Chondrocyte (in vitro differentiated cells): ENCODE measurements at places on chromosomes 7 and 10. TPM values are rescaled to one million over a fixed set of nuclear protein-coding genes. Genes with fewer than 3 reads are reported as not detected.
A peak's percentile ranks its signal among the peaks of the same experiment; 100 is the strongest.

DNA sequence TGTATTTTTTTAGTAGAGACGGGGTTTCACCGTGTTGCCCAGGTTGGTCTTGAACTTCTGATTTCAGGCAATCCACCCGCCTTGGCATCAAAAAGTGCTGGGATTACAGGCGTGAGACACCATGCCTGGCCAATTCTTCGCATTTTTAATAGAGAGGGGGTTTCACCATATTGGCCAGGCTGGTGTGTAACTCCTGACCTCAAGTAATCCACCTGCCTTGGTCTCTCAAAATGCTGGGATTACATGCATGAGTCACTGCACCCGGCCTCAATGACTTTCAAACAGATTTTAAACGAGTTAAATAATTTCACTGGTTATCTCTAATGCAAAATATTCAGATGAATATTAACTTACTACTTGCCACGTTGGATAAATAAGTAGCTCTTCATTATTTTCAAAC, 37.6 kb upstream of the STEAP4 start:
- H3K27ac ChIP-seq: no peak overlapping the region
- H3K36me3 ChIP-seq: no peaks in the 10 kb centered on the region
- no peak for DNase-seq
- peaks cover 4% of the 10 kb centered on the region for H3K4me1 ChIP-seq

DNA sequence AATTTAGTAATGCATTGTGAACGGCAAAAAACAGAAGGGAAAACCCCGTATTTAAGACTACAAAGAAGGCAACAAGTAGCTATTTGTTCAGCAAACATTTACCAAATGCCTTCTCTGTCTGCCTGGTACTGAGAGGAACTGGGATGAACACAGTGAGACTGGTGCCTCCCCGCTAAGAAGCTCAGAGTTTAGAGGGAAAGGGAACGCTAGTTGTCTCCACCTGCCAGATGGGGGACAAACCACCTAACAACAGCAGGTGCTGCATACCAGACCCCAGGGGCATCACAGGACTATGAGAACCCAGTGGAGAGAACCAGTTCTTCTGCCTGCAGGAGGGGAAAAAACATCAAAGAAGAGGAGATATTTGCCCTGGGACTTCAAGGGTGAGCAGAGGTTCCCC, 147.1 kb downstream of the SLC25A13 start:
- H3K4me3 ChIP-seq: no peak overlapping the region
- peaks cover 10% of the 10 kb centered on the region for H3K4me1 ChIP-seq
- DNase-seq: no peak
- H3K27ac ChIP-seq: no peak overlapping the region
- H3K36me3 ChIP-seq: peaks cover 17% of the 10 kb centered on the region

- no peaks in the 10 kb centered on the region for H3K36me3 ChIP-seq
- H3K27ac ChIP-seq: no peak overlapping the region
- no peak overlapping the region for H3K4me3 ChIP-seq
- no peaks in the 10 kb centered on the region for H3K4me1 ChIP-seq
Observed at GRCh38 chr10:100327007-100327717, 2.9 kb downstream of the PKD2L1 start.

The KAZALD1 gene
- total RNA-seq: 18.9 to 43.4 TPM (median 19.8 TPM) in 3 replicates

DNA sequence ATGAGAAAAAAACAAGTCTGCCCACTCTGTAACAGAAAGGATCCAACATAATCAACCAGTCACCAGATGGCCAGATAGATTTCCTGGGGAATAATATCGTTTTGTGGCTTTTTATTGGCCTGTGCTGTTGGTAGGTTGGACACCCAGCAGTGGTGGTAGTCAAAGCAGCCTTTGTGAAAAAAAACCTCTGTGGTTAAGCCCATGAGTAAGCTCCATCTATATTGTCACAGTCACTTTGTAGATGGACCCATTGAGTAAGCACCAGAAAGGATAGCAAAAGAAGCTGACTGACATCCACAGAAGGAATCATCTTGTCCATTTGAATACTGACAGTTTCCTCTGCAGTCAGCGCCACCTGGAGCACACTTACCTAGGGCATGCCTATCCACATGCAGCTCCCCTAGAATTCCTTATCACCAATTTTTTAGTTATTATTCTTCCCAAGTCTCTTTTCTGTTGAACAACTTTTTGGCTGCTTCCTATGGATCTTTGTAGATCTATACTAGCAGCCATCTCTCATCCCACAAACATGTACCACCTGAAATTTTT, 96.9 kb downstream of the IQUB start:
- H3K4me3 ChIP-seq: no peak overlapping the region
- H3K36me3 ChIP-seq: no peaks in the 10 kb centered on the region
- H3K27me3 ChIP-seq: peaks cover 7% of the 10 kb centered on the region
- no peak for DNase-seq

The NRP1 gene
- 111 to 126 TPM (median 122 TPM) in 3 replicates for total RNA-seq

GRCh38 chr7:2719007-2719406, 31.0 kb downstream of the AMZ1 start:
- no peak for DNase-seq
- no peak overlapping the region for H3K4me3 ChIP-seq
- H3K36me3 ChIP-seq: peaks cover 35% of the 10 kb centered on the region
- peaks cover 43% of the 10 kb centered on the region for H3K4me1 ChIP-seq
- peak overlapping the region; percentile 36 for H3K27ac ChIP-seq

GRCh38 chr7:131330299-131330698, 2.6 kb downstream of the MKLN1 start:
- no peaks in the 10 kb centered on the region for H3K36me3 ChIP-seq
- peaks cover 44% of the 10 kb centered on the region for H3K4me1 ChIP-seq
- H3K27ac ChIP-seq: peak overlapping the region; percentile 58
- H3K27me3 ChIP-seq: no peaks in the 10 kb centered on the region

DNA sequence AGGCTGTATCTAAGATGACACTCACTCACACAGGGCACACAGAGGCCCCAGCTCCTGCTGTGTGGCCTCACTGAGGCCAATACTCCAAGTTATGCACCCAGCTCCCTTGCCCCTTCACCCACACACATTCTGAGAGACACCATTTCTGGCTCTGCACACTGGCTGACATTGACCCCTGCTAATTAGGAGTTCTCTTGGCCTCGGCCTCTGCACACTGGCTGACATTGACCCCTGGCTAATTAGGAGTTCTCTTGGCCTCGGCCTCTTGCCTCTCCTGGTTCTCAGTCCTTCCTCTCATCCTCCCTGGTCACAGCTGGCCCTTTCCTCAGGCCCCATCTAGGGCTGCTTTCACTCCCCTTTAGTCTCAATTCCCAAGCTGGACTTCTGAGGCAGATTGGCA, 97.3 kb downstream of the GRID1 start:
- no peaks in the 10 kb centered on the region for H3K4me1 ChIP-seq
- H3K27me3 ChIP-seq: peaks cover 8% of the 10 kb centered on the region
- H3K27ac ChIP-seq: no peak overlapping the region
- DNase-seq: no peak
- peaks cover 2% of the 10 kb centered on the region for H3K36me3 ChIP-seq

The TAS2R5 gene
- 0.62 to 1.5 TPM (median 0.72 TPM) in 3 replicates for total RNA-seq

GRCh38 chr10:27392606-27393005, 111.5 kb upstream of the RAB18 start:
- no peaks in the 10 kb centered on the region for H3K4me1 ChIP-seq
- H3K36me3 ChIP-seq: no peaks in the 10 kb centered on the region
- no peak for DNase-seq
- H3K4me3 ChIP-seq: no peak overlapping the region

DNA sequence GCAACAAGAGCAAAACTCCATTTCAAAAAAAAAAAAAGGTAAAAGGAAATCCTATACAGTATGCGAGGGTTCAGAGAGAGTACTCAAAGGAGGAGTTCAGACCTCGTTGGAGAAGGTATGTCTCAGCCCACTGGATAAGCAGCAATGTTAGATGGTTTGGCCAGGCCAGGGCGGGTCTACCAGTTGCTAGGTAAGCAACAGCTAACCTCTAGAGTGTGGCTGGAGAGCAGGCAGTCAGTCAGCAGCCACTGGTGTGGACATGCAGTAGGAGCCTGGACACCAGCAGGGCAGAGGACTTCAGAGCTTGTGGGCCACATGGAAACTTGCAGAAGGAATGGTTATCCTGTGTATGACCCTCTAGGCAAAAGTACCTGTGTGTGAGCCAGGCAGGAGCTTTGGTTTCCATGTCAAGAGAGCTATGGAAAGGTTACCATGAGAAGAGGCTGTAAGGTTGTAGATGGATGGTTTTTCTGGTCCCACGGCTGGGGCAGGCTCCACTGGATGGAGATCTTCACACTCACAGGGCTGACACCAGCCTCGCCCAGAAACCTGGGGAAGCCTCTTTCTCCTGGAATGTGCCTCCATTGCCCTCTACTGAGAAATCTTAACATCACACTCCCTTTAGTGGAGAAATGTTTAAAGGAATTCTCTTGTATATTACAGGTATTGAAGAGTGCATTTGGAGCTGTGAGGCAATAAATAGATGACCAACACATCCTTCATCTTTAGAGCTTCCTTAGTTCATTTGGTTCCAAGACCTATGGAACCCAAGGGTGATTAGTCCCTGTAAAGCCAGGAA, 63.6 kb downstream of the CCDC186 start:
- no peak for DNase-seq
- H3K27ac ChIP-seq: no peak overlapping the region
- H3K4me3 ChIP-seq: no peak overlapping the region
- no peaks in the 10 kb centered on the region for H3K36me3 ChIP-seq
- H3K4me1 ChIP-seq: no peaks in the 10 kb centered on the region

The SHTN1 gene
- 20.2 to 24.7 TPM (median 20.6 TPM) in 3 replicates for total RNA-seq

DNA sequence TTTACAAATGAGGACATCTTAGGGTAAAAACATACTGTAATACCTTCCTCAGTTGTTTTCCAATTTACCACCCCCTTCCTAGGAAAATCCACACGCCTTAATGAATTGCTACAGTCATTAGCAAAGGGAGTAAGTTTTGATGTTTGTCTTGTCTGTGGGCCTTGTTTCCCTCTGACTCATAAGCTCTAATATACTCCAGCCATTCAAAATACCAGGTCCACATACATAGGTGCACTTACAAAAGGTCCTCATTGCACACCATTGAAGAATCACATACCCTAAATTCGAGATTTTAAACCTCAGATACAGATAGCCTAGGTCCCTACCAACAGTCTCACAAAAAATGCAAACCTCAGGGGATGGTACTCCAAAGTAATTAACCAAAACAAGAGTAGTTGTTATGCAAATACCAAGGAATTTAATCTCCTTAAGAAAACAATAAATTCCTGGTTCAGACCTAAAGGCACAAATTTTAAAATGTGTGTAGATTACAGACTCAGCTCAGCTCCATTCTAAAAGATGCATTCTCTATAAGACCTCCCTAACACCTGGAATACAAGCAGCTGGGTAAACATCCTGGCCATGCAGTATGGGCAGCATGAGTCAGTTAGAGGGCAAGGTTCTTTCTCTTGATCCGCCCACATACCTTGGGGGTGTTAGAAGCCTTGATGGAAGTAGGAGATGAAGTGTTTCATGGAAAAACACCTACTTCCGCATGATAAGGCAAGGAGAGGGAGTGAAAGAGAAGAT, 3.0 kb upstream of the LIPK start:
- H3K4me3 ChIP-seq: no peak overlapping the region
- H3K27me3 ChIP-seq: no peaks in the 10 kb centered on the region
- H3K4me1 ChIP-seq: peaks cover 9% of the 10 kb centered on the region
- H3K36me3 ChIP-seq: no peaks in the 10 kb centered on the region
- DNase-seq: no peak

- H3K4me1 ChIP-seq: peaks cover 6% of the 10 kb centered on the region
- H3K36me3 ChIP-seq: peaks cover 10% of the 10 kb centered on the region
- no peak overlapping the region for H3K27ac ChIP-seq
Observed at GRCh38 chr10:36096576-36096975, 454.5 kb upstream of the FZD8 start.
